ENCODE measurements at places on chromosomes 5 and 9.

- DNase-seq: no peak
Observed at GRCh38 chr9:92608241-92608908, 61.6 kb downstream of the IPPK start.

DNA sequence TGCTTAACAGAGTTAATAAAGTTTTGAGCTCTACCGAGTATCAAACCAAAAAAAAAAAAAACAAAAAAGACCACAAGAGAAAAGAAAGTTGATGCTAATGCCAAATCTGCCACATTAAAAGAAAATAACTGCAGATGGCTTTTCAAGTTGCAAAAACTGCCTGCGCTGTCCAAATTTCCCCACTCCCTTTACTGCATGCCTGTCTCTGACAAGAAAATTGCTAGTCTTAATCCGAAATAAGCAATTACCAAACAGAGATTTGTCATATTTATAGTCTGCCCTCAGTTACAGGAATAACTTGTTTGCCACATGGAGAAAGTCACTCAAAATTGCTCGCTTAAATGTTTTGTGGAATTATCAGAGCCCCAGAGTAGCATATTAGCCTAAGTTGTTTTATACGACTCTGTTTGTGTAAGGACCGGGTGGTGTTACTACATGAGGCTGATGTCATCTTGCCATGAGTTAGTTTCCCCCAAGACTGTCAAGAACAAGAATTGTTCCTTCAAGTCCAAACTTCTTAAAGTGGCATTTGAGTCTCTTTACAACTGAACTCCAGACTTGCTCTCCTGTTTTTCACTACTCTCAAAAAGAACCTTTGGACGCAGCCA lies 160.9 kb downstream of the CEP120 start:
- no peak for DNase-seq

DNA sequence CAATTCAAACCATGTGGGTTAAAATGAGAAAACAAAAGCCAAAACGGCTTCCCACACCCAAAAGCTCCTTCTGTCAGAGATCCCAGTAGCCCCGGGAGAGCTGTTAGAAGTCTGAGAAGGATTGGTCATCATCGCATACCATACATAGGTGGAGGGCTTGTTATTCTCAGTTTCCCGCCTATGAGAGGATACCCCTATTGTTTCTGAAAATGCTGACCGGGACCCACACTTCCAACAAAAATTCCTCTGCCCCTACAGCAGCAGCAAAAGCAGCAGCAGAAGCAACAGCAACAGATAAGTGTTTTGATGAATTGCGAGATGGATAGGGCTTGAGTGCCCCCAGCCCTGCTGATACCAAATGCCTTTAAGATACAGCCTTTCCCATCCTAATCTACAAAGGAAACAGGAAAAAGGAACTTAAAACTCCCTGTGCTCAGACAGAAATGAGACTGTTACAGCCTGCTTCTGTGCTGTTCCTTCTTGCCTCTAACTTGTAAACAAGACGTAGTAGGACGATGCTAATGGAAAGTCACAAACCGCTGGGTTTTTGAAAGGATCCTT lies at the start of gene TEK:
TSS of gene TEK (plus strand) at position 245 of the 561 bp plus-strand sequence. CDS start 366 bp downstream, outside the sequence.
- no peak for DNase-seq

DNA sequence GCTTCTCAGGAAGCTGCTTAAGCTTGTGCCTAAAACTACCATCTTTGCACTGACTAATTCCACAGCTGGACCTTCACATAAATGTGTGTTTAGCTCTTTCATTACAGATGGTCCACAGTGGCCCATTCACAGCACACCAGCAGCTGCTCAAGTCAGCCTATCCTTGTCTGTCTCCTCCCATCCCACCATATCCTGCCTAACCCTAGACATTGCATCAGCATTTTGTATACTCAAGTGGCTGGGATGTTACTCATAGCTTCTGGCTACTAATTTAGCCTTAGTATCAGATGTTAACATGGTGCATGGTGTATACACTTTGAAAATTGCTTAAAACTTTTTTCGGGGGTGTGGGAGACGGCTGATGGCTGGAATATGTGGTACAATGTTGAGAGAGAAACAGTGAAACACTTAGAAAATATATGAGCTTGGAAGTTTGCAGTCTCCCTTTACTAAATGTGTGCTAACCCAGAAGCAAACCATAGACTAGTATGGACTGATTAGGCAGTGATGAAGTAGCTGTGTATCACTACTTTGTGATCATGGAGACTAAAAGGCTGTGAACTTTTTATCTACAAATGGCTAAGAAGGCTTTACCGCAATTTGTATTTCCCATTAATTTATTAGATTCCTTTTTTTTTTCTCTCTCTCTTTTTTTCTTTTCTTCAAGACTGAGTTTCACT lies 83.1 kb downstream of the JMY start:
- no peak for DNase-seq

DNA sequence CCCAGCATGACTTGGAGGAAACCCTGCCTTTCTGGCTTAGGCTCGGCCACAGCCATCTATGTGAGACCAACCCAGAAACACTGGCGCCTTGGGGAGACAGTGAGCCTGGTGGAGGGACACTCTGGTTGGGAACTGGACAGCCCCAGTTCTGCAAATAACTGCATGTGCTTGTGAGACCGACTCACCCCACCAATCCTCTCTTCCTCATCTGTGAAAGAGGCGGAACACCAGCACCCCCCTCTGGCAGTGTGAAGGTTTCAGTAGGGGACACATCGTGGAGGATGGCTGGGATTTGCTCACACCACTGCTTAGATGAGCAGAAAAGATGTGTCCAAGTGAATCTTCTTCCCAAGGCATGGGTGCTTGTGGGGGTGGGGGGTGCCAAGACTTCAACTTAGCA lies 43.4 kb upstream of the N4BP3 start:
- peak; percentile 57 for DNase-seq

- DNase-seq: no peak
Observed at GRCh38 chr5:113488645-113489184, 462 bp upstream of the MCC start.

GRCh38 chr9:121222524-121223171 lies 21.0 kb upstream of the RAB14 start:
- peak; percentile 49 for DNase-seq

DNA sequence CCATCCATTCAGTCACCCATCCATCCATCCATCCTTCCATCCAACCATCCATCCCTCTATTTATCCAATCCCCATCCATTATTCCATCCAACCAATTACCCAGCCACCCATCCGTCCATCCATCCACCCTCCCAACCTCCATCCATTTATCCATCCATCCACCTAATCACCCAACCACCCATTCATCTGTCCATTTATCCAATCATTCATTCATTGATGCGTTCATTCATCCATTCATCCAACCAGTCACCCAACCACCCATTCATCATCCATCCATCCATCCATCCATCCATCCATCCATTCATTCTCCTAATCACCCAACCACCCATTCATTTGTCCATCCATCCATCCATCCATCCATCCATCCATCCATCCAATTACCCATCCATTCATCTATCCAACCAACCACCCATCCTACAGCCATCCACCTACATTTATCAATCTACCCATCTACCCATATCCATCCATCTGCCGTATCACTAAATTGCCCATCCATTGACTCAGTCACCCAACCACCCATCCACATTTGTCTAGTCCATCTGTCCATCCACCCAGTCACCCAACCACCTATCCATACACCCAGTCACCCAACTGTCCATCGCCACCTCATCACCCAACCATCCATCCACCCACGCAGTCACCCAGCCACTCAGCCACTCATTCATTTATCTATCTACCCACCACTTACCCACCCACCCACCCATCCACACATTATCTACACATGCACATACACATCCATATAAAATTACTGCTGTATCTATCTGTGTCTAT lies 165.4 kb downstream of the TRIO start:
- no peak for DNase-seq

DNA sequence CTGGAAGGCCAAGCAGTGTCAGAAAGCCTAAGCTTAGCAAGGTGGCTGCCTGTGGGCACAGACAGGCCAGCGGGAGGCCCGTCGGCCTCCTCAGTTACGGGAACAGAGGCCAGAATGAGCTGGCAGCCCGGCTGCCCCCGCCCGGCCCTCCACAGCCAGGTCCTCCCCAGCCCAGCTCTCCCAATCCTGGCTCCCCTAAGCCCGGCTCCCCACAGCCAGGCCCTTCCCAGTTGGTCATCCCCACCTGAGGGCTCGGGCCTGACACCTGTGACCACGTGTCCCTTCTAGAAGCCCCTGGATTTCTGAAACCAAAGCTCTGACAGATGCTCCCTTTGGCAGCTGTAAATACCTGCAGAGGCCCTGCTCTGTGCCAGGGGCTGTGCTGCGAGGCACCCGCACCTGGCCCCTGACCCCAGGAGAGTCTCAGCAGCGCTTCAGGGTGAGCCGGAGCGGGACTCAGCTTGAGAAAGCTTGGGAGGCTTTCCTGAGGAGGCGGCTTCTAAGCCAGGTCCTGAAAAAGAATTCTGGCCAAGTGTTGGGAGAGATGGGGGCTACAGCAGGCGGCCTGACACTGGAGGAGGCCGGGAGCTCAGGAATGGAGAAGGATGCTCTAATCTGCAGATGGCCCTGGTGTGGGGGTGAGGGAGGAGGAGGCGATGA lies 80.4 kb upstream of the OLFM1 start:
- DNase-seq: no peak

DNA sequence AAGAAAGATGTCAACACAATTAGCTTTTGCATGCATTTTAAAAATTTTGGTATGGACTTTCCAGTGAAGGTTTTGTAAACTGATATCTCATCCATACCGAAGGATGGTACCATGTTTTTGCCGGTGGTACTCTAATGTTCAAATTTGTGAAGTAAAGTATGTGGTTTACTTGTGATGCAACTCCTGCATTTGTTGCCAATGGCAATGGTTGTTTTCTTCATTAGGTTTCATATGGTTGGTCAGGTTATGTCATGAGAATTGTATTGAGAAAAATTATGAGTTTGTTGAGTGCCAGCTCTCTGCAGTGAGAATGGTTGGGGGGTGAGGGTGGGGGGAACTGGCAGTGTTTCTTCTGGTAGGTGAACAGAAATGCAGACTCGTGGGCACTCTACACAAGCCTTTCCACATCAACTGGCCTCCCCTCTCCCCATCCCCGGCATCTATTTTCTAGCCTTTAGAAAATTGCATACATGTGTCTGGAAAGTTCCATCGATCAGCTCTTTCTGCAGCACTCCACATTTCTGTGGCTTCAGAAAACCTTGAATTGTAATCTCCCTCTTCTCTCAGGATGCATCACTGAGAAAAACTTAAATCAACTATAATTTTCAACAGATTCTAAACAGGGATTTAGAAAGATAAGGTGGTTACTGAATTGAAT lies 107.7 kb downstream of the PDE4D start:
- DNase-seq: no peak

GRCh38 chr5:78373231-78373630 lies 12.8 kb downstream of the SCAMP1 start:
- no peak for DNase-seq

DNA sequence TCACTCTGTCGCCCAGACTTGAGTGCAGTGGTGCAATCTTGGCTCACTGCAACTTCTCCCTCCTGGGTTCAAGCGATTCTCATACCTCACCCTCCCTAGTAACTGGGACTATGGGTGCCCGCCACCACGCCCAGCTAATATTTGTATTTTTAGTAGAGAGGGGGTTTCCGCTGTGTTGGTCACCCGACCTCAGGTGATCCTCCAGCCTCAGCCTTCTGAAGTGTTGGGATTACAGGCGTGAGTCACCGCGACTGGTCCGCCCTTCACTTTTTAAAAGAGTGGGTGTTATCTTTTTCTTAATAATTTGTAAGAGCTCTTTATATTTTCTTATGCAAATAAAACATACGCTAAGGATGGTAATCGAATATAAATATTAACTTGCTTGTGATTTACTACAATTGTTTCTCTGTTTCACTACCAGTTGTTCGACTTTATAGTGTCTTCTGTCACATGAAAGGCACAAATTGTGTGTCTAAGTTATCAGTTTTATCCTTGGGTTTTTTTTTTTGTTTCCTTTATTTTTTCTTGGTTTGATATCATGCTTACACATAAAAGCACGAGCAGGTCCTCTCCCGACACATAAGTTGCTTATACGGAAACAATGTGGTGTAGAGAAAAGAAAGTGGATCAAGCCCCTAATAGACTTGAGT lies 1.9 kb upstream of the GPBP1 start:
- no peak for DNase-seq

DNA sequence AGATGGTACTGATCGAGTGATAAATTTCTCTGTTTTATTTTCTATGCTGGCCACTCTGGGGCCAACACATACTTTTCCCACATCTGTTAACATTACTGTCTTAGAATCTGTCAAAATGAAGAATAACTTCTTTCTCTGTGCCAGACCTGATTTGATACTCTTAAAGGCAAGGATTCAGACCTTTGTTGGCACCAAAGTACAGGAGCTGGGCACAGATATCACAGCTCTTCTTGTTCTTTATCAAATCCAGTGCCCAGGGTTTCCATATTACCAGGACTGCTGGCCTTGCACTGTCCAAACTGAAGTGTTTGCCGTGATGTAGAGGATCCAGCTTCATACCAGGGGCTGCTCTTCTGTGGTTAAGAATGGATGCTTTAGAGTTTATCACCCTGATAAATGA lies 20.9 kb downstream of the ZNF474 start:
- no peak for DNase-seq

DNA sequence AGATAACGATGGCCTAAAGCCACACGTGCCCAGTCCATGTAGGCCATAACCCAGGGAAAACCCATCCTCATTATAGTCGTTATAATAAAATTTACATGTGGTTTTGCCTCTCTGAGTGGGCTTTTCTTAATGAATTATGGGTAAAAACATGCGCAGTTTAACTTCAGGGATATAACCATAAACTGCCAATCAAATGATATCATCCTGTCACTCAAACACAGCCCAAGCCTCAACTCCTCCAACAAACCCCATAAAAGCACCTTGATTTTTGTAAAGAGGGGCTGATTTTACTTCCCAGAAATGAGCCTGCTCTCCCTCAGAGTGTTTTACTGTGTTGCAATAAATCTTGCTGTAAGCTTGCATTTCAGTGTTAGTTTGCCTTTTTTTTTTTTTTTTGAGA lies 15.8 kb upstream of the SETX start:
- DNase-seq: no peak

DNA sequence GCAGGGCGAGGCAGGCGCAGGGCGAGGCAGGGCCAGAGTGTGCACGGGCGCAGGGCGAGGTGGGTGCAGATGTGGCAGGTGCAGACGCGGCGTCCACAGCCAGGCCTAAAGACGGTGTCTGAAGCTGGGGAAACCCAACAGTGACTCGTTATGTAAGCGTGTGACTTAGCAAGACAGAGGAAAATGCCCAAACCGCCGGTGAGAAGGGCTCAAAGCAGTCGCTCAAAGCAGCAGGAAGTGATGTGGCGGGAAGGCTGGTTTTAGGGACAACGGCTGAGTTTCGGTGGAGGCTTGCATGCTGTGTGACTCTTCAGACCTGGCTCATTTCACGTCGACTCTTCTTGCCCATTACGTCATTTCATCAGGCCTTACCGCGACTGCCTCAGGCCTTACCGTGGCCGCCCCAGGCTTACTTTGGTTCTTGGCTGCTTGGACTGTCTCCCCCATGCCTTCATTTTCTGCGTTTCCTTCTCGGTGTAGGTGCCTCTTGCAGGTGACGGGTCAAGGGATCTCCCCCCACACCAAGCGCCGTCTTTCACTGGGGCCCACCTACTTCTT lies 50.5 kb upstream of the EXOC3 start:
- no peak for DNase-seq

- DNase-seq: no peak
Observed at GRCh38 chr5:125149527-125149926, 403.1 kb upstream of the ZNF608 start.
